Fibroblast of lung (primary cell): ENCODE measurements at places on chromosomes 13 and 19.

- peak; percentile 55 for DNase-seq
Measured at GRCh38 chr13:100363285-100363711, 225.3 kb downstream of the GGACT start.

GRCh38 chr19:57708641-57709361, at the start of gene ZNF154:
TSS of gene ZNF154 (minus strand) at chr19:57709204. CDS start at chr19:57708971, 233 bp downstream.
- peak; percentile 79 for DNase-seq

GRCh38 chr19:28948566-28948965, 264.4 kb downstream of the UQCRFS1 start:
- DNase-seq, result no peak

DNA sequence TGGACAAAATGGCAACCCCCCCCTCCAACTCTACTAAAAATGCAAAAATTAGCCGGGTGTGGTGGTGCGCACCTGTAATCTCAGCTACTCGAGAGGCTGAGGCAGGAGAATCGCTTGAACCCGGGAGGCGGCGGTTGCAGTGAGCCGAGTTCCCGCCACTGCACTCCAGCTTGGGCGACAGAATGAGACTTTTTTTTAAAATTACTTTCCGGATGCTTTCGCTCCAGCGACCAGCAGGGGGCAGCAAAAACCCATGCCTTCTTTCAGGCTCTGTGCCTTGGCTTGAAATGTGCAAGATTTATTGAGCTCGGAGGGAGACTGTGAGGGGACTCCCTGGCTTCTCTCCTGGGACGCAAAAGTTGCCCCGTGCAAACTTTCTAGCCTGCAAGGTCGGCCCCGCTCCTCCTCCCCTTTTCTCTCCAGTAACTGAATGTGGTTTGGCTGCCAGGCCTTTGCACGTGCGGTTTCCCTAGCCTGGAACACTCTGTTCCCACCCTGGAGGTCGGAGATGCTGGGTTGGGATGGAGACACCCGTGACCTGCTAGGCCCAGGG, 61.4 kb upstream of the NFIC start:
- DNase-seq, result peak; percentile 31

- DNase-seq, result peak; percentile 56
Measured at GRCh38 chr13:31538067-31539042, 201.0 kb upstream of the RXFP2 start.

GRCh38 chr13:31739226-31739625, at the start of gene RXFP2:
TSS of gene RXFP2 (plus strand) at chr13:31739526. CDS start at chr13:31739613, 87 bp downstream.
- DNase-seq, result no peak

- DNase-seq, result peak; percentile 92
Measured at GRCh38 chr19:53182202-53182601, 11.0 kb downstream of the ZNF665 start.

DNA sequence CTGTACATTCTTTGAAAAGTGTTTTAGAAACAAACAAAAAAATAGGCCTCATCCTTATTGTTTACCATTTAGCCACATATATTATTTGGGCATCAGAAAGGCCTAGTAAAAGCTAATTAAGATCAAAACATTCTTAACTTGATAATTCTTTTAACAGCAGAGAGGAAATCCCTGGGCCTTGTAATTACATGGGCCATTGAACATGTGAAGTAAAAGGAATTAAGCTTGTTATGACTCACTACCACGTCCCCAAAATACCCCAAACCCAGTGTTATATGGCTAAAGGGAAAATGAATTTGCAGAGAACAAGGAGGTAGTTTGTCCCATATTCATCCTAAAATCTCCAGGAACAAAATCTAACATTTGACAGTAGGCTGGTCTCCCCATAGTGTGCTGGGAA, 439.8 kb downstream of the ITGBL1 start:
- no peak for DNase-seq

DNA sequence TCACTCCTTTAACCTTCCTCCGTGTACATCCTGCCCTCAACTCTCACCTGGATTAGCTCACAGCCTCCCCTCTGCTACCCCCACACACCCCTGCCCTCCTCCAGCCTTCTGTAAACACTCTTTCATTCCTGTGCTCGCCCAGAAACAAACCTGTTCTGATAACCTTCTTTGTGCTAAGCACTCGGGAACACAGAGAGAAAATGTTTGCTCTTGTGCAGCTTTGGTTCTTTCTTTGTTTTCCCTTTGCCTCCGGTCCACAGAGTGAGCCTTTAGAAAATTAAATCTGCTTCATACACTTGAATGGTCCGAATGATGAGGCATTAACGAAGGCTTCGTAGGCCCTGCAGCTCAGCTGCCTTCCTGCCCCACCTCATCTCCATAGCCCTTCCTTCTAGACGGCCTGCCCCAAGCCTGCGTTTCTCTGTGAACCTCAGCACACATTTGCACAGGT, 6.6 kb upstream of the ZDHHC20 start:
- DNase-seq, result no peak

- no peak for DNase-seq
Measured at GRCh38 chr19:55340784-55341147, 1.1 kb downstream of the KMT5C start.

- DNase-seq, result no peak
Measured at GRCh38 chr13:111853721-111854120, 213.2 kb upstream of the SOX1 start.

GRCh38 chr19:5205381-5205780, 135.2 kb downstream of the PTPRS start:
- DNase-seq, result no peak

GRCh38 chr13:44989941-44990340, 603 bp downstream of the GPALPP1 start:
- DNase-seq, result peak; percentile 18

GRCh38 chr13:31377946-31378345, 178.2 kb downstream of the B3GLCT start:
- no peak for DNase-seq

DNA sequence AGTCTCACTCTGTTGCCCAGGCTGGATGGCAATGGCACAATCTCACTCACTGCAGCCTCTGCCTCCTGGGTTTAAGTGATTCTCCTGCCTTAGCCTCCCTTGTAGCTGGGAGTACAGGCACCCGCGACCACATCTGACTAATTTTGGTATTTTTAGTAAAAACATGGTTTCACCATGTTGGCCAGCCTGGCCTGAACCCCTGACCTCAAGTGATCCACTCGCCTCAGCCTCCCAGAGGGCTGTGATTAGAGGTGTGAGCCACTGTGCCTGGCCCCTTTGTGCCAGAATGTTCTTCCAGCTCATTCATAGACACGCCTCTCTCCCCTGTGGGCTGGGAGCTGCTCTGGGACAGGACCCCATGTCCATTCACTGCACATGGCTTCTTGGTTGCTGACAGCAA, 9.1 kb downstream of the MYDGF start:
- no peak for DNase-seq

- no peak for DNase-seq
Measured at GRCh38 chr19:49807904-49808675, 5.0 kb downstream of the FUZ start.

DNA sequence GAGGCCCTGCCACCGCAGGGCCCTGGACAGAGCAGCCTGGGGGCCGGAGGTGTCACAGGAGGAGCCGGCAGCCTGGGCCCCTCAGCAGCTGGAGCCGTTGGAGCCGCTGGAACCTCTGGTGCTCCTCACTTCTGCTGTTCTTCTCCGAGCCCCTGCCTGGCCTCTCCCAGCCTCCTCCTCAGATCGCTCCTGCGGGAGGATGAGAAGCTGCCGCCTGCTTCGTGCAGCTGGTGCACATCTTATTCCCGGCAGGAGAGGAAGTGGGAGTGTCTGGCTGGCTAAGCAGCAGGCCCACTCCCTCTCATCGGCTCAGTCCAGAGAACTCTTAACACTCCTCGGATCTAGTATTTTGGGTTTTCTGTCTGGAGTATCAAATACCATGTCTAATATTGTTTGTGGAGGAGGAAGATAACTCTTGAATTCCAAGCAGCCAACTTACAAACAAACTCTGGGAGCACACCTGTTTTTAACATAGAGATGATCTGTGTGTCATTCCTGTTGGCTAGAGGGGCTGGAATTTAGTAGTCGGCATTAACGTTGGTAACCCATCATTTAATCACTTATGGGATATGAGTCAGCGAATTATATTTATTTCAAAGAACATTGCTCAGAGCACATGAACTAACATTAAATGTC, 37.1 kb upstream of the RNF113B start:
- peak; percentile 68 for DNase-seq

- DNase-seq, result no peak
Measured at GRCh38 chr13:83731113-83731512, 151.2 kb downstream of the SLITRK1 start.

DNA sequence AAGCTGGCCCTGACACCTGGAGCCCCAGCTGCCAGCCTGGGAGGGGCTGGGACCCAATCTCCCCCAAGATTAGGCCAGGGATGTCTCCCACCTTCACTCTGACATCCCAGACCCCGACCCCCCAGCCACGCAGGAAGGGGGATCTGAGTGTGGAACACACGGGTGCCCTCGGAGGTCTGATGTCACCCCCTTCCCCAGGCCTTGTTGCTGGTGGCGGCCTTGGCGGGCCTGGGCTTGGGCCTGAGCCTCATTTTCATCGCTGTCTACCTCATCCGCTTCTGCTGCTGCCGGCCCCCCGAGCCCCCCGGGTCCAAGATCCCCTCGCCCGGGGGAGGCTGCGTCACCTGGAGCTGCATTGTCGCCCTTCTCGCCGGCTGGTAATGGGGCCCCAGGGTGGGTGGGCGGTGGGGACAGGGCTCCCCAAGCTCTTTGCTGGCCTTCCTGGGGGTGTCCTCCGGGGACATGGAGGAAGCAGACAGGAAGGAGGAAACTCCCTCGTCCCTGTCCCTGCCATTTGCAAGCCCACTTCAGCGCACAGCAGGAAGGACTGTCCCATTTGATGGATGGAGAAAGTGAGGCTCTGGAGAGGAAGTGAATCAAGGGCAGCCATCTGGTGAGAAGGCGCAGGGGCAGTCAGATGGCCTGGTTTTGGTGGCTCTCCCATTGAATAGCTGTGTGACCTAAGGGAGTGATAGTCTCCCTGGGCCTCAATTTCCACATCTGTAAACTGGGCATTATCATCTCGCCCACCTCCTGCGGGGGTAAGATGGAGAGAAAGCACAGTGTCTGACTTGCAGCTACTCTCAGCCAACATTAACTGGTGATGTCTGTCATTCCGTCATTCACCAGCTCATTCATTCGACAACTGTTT, 3.9 kb downstream of the TTYH1 start:
- DNase-seq, result no peak

DNA sequence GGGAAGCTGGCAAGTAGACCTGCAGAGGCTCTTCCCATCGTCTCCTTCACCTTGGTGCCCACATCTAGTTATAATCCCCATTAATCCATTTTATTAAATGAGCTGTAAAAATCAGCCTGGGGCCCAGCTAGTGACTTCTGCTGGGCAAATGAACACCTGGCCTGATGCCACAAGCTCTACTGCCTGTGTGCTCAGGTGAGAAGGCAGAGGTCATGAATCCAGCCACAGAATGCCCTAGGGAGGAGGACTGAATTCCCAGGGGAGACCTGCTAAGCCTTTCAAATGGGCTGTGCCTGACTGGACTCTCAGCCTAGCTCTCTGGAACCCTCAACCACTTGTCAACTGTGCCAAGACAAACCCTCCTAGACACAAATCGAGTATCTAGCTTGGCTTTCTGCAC, 74.0 kb downstream of the PDS5B start:
- DNase-seq, result peak; percentile 0

DNA sequence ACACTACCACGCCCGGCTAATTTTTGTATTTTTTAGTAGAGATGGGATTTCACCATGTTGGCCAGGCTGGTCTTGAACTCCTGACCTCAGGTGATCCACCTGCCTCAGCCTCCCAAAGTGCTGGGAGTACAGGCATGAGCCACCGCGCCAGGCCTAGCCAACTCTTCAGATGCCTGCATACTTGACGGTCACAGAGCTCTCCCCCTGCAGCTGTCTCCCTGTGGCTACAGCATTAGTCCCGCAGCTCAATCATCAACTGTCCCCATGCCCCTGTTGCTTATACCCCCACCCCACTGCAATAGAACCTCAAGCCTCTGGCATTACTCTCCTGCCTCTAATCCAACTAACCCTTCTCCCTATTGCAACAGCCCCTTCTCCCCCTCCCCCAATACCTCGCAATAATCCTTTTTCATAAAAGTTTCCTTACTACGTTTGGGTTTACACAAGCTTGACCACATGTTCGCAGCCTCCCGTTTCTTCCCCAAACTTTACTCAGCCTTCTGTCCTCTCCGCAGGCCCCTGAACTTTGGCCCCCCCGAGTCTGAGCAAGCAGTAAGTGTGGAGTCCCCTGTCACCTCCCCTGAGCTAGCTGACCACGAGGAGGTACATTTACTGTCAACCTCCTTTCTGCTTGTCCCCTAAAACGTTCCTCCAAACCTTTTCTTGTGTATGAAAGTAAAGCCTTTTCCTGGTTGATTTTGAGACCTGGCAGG, 1.7 kb downstream of the ZNF77 start:
- DNase-seq, result no peak

GRCh38 chr19:3710265-3710812, 2.2 kb downstream of the TJP3 start:
- DNase-seq, result peak; percentile 28

- peak; percentile 87 for DNase-seq
Measured at GRCh38 chr19:47726467-47726866, 13.2 kb downstream of the EHD2 start.

- no peak for DNase-seq
Measured at GRCh38 chr19:39867133-39867532, 21.0 kb upstream of the FBL start.

DNA sequence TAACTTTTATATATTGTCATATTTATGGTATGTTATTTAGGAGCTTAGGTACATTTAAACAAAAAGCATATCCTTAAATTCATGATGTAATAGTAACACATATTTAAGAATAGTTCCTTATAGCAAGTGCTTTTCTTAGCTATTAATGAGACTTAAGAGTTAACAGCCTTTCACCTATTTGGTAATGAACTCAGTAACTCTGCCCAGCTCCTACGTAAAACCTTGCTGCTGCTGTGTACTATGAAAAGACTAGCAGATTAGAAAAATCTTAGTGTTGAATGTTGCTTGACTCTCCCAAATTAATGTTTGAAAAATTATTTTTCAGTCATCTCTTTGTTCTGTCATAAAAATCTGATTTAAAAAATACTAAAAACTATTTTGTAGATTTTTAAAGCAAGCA, 6.9 kb downstream of the GPR180 start:
- DNase-seq, result no peak

GRCh38 chr19:10535613-10536012, 8.1 kb upstream of the ATG4D start:
- DNase-seq, result no peak

- no peak for DNase-seq
Measured at GRCh38 chr13:86945584-86945983, 725.6 kb upstream of the SLITRK5 start.

GRCh38 chr19:29561601-29562000, 35.8 kb downstream of the VSTM2B start:
- DNase-seq, result no peak

GRCh38 chr19:49712397-49712859, 21.5 kb downstream of the CPT1C start:
- peak; percentile 61 for DNase-seq

- DNase-seq, result no peak
Measured at GRCh38 chr13:84978851-84979250, 820.4 kb downstream of the SLITRK6 start.

GRCh38 chr13:30871588-30872275, 34.3 kb upstream of the MEDAG start:
- no peak for DNase-seq

GRCh38 chr19:4172861-4173473, 9.4 kb downstream of the SIRT6 start:
- DNase-seq, result peak; percentile 30

GRCh38 chr19:30879225-30879624, 470.0 kb downstream of the TSHZ3 start:
- DNase-seq, result no peak

GRCh38 chr13:113537909-113538688, 46.5 kb upstream of the TFDP1 start:
- DNase-seq, result no peak

GRCh38 chr13:42681326-42682100, 99.9 kb upstream of the FAM216B start:
- DNase-seq, result no peak

- DNase-seq, result no peak
Measured at GRCh38 chr19:38805180-38805579, 7.6 kb downstream of the LGALS4 start.
